A549 treated with RU486 at 1 μM for 4 hours (cell line): ENCODE measurements at places on chromosomes 16 and 17. TPM values are rescaled to one million over a fixed set of nuclear protein-coding genes. Genes with fewer than 3 reads are reported as not detected.

DUS2 gene
- total RNA-seq, result 17.4 to 18.0 TPM (median 18.0 TPM) in 5 replicates

MYO15B gene
- total RNA-seq, result 33.4 to 72.6 TPM (median 52.6 TPM) in 5 replicates

TNP2 gene
- not detected in 5 replicates for total RNA-seq

TGFB1I1 gene
- total RNA-seq, result 36.6 to 57.9 TPM (median 44.1 TPM) in 5 replicates

CCL1 gene
- not detected in 5 replicates for total RNA-seq

TMEM100 gene
- not detected in 5 replicates for total RNA-seq

PRSS21 gene
- 0.21 to 0.30 TPM in 2 of 5 replicates, not detected in the others for total RNA-seq

NLRC3 gene
- 0.01 TPM in 1 of 5 replicates, not detected in the others for total RNA-seq

SP6 gene
- total RNA-seq, result 2.5 to 3.1 TPM (median 3.0 TPM) in 5 replicates

LLGL1 gene
- 11.7 to 18.1 TPM (median 13.6 TPM) in 5 replicates for total RNA-seq

CEP295NL gene
- 0.22 to 0.42 TPM (median 0.37 TPM) in 5 replicates for total RNA-seq
